ENCODE measurements at places on chromosomes 1 and 21.

- no peak for DNase-seq
Observed at GRCh38 chr1:47223921-47224675, 7.9 kb downstream of the TAL1 start.

DNA sequence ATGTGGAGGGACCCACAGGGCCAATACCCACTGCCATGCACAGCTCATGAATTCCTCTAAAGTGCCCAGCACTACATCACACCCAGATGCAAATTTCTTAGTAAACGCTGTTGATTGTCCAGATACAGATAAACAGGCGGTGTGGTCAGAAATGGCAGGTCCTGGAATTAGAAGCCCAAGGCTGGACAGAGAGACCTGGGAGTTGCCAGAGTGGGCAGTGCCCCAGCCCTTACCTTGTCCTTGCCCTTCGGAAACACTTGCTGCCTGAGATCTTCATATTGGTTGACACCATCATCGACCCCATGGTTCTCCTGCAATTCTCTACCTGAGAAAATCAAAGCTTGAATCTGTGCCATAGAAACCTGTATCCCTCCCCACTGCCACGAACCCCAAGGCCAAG is 149.3 kb upstream of the ETV3 start:
- no peak for DNase-seq

DNA sequence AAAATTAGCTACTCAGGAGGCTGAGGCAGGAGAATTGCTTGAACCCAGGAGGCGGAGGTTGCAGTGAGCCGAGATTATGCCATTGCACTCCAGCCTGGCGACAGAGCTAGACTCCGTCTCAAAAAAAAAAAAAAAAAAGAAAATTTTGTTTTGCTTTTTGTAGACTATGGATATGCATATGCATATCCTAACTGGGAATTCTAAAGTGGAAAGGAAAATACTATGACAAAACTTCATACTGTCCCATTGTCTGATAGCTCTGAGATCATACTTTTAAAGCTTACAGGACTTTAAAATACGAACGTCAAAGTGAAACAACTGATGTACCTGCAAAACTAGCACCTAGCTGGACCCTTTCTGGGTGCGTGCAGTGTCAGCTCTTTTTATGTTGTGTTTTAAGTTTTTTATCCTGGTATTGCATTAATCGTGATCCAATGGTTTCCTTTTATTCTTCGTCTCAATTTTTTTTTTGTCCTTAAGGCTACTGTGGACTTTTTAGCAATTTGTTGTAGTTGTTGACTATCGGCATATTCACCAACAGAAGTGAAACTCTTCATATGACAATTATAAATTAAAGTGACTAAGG is 19.2 kb downstream of the SPRTN start:
- DNase-seq: no peak

GRCh38 chr1:24020025-24020424 is 39.9 kb upstream of the SRSF10 start:
- DNase-seq: no peak

GRCh38 chr1:45793942-45794604 is 9.3 kb upstream of the MAST2 start:
- DNase-seq: no peak

- DNase-seq: peak; percentile 97
Observed at GRCh38 chr1:200659269-200659668, 10.4 kb downstream of the DDX59 start.

- DNase-seq: no peak
Observed at GRCh38 chr1:173863224-173864161, 4.3 kb downstream of the GAS5 start.

- no peak for DNase-seq
Observed at GRCh38 chr1:54227891-54228310, 27.9 kb downstream of the MRPL37 start.

DNA sequence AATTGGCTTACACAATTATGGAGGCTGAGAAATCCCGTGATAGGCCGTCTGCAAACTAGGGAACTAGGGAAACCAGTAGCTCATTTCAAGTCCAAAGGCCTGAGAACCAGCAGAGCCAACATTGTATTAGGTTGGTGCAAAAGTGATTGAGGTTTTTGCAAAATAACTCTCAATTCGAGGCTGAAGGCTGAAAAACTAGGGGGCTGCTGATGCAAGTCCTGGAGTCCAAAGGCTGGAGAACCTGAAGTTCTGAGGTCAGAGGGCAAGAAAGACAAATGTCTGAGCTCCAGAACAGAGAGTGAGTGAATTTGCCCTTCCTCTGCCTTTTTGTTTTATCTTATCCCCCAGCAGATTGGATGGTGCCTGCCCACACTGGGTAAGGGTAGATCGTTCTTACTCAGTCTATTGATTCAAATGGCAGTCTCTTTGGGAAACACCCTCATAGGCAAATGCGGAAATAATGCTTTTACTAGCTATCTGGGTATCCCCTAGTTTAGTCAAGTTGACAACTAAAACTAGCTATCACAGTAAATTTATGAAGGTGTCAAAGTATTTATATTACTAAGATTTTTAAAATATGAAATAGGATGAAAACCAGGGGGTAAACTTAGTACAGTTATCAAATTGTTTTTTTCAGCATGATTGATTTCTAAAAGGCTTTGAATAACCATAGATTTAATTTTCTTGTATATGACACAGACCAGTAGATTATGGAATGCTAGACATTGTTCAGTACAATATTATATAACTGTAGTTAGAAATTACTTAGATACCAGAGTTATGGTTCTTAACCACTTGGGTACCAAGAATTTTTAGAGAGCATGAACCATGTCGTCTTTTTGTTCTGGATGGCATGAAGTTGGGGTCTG is 15.4 kb downstream of the RABGAP1L start:
- DNase-seq: no peak

DNA sequence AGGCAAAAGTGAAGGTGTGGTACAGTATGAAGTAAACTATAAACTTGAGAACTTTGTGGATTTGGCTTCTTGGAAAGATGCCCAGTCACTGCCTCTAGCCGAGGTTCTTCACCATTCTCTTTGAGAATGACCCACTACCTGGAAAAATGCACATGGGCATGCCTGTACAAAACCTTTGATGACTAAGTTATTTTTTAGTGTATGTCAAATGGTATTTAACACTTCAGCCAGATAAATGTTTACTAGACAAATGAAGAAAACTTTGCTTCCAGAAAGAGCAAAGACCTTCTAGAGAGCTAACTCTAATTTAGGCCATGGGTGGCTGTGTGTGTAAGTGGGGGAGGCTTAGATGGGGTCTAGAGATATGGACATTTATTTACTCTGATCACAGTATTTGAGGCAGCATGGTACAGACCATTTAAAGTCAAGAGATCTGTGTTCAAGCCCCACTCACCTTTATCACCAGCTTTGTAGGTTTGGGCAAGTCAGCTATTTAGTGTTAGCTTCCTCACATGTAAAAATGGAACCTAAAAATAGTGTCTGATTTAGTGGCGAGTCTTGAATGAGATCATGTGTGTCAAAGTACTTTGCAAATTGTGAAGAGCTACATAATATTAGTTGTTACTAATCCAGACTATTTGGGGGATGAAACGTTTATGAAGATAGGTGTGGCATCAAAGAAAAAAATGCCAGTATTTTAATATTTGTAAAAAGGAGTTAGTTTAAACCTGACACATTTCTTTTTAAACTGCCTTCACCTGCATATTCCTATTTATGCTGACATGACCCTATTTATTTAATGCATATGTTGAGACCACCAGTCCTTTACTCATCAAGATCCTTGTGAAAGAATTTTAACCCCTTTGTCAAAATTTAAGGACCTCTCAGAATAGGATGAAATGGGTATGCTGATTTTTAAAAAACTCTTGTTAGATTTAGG is 20.2 kb downstream of the NFYC start:
- DNase-seq: no peak

- peak; percentile 35 for DNase-seq
Observed at GRCh38 chr1:188128761-188129160, 1300.0 kb downstream of the PLA2G4A start.

GRCh38 chr1:200034761-200035396 is 7.4 kb downstream of the NR5A2 start:
- peak; percentile 29 for DNase-seq

DNA sequence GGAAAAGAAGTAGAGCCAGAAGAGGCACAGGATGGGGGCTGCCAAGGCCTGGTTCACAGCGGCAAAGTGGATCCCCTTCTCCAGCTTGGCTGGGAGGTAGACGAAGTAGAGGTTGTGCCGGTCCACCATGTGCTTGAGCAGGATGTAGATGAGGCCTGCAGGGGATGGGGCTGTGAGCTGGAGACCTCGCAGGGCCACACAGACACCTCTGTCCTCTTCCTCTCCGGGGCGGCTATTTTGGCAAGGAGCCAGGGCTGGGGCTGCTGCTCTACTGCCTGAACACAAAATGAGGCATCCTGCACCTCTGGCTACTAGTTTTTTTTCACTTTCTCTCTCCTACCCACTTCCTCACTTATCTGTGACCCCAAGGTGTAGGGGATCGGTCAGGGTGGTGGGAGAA is 32.3 kb downstream of the TMEM63A start:
- DNase-seq: no peak

DNA sequence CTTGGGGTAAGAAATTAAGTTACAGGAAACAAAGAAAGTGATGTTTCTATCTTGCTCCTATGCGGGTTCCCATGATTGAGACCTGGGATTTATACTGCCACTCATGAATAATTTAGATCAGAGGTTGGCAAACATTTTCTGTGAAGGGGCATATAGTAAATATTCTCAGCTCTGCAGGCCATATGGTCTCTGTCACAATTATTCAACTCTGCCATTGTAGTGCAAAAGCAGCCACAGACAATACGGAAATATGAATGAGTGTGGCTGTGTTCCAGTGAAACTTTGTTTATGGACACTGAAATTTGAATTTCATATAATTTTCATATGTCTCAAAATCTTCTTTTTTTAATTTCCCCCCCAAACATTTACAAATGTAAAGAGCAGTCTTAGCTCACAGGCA is 127.2 kb downstream of the FOXD2 start:
- DNase-seq: no peak

DNA sequence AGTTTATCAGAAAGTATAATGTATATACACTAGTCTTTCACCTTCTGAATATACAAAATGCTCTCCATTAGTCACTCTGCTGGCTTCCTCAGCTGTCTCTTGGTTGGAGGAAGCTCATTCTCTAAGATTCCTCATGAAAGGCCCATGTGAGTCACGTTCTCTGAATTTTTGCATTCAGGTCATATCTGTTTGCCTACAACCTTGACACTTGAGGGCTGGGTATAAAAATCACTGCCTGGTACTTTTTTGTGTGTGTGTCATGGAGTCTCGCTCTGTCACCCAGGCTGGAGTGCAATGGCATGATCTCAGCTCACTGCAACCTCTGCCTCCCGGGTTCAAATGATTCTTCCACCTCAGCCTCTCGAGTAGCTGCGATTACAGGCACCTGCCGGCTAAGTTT is 2.8 kb upstream of the GALNT2 start:
- no peak for DNase-seq

DNA sequence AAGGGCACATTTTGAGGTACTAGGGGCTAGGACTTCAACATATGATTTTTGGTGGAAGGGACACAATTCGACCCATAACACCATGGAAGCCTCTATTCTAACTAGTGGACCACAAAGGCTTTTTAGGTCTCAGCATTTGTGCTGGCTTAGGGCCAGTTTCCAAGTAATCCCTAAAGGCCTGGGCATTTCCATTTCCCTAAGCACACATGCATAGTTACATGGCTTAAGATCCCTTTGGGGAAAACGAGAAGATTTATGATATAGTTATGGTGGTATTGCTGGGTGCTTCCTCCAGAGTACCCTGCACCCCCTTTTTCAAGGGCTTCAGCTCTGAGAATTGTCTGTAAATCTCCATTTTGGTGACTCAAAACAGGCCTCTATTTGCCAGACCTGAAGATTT is 28.2 kb upstream of the TMEM54 start:
- no peak for DNase-seq
